ENCODE measurements at places on chromosomes 4 and X.

- no peak for DNase-seq
Observed at GRCh38 chr4:105994061-105994460, 98.8 kb downstream of the NPNT start.

DNA sequence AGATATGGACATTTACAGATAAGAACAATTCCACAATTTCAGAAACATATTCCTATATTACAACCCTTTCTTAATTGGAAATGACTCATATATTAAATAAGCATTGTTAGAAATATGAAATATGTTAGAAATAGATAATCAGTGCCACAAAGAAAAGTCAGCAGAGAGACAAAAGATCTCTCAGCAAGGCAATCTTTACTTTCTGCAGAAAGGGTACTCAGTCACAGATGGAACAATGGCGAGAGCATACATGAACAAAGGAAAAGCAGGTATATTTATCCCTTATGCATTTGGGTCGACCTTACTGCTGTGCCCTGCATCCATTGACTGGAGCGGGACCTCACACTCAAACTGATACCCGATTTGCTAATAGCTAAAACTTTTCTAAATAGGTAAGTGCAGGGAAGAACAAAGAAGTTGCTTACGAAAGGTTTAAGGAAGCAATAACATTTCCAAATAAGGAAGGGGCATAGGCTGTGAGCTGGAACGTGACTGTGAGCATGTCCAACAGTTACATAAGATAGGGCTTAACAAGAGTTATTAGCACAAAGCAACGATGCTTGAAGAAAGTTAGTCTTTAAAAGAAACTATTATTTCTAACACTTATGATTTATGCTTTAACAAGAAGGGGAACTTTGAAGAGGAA, 40.8 kb downstream of the MGARP start:
- no peak for DNase-seq

DNA sequence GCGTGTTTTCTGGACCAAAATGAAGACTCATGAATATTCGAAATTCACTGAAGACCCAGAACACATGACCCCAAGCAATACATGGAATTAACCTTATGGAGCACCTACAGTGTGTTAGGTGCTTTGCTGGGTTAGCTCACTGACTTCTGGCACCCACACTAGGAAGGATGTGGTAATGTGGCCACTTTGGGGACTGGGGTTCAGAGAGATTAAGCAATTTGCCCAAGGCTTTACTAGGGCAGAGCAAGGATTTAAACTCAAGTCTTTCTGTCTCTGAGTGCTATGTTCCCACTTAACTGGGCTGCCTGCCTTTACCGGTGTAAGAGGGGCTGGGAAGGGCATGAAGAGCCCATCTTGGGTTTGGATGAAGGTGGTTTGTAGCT, 162.0 kb upstream of the ATP6AP2 start:
- peak; percentile 74 for DNase-seq

- peak; percentile 54 for DNase-seq
Observed at GRCh38 chrX:149648932-149649331, 17.3 kb upstream of the TMEM185A start.

DNA sequence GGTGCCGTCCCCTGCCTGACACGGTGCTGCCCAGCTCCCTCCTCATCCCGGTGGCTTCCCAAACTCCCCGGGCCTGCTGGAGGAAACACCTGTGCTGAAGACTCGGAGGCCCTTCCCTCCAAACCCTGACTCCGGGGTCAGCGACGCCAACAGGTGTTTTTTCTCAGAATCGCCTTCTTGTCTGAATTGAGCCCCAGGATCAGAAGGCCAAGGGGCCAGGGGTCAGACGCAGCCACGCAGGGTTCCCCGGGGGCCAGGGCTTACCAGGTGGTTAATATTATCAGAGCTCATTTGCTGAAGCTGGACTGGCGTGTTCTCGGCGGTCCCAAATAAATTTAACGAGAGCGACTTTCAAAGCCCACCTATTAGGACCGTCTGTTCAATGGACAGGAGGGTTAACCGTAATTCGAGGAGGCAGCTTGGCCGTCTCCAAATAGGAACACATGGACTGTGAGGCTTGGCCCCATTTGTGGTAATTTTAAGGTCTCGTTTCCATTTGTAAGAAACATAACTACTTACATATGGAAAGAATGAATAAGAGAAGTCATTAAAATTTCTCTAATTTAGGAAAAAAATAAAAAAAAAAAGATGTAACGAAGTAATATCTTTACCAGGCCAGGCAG, 239.3 kb downstream of the CRLF2 start:
- no peak for DNase-seq

- DNase-seq, result peak; percentile 66
Observed at GRCh38 chr4:184293552-184293951, 75.9 kb upstream of the ENPP6 start.

DNA sequence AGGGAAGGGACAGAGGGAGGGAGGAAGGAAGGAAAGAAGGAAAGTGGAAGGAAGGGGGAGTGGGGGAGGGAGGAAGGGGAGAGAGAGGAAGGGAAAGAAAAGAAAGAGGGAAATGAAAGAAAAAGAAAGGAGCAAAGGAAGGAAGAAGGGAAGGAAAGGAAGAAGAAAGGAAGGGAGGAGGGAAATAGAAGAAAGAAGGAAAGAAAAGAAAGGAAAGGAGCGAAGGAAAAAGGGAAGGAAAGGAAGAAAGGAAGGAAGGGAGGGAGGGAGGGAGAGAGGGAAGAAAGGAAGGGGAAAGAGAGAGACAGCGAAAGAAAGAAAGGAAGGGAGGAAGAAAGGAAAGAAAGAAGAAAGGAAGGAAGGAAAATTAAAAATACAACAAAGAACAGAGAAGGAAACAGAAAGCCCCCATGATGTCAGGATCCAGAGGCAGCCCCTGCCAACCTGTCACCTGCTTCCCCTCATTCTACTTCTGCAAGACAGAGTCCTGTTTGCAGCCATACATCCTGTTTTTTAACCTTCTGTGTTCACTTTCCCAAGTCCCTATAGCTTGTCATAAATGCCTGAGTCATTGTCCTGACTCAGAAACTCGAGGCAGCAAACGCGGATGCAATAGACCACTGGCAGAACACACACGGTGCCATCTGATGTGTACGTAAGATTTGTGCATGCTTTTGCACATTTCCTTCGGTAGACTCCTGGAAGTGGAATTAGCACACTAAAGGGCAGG, 77.0 kb upstream of the C4orf50 start:
- no peak for DNase-seq

DNA sequence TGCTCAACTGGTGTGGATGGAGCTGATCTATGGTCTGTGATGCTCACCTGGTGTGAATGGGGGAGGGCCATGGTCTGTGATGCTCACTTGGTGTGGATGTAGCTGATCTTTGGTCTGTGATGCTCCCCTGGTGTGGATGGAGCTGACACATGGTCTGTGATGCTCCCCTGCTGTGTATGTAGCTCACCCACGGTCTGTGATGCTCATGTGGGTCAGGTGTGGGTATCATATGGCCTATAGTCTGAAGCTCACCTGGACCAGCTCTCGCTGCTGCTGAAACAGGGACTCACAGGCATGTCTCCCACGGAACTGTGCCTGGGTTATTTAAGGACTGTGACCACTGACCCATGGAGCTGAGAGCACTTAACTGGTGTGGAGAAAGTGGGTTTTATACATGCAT, 109.7 kb downstream of the CRLF2 start:
- no peak for DNase-seq

DNA sequence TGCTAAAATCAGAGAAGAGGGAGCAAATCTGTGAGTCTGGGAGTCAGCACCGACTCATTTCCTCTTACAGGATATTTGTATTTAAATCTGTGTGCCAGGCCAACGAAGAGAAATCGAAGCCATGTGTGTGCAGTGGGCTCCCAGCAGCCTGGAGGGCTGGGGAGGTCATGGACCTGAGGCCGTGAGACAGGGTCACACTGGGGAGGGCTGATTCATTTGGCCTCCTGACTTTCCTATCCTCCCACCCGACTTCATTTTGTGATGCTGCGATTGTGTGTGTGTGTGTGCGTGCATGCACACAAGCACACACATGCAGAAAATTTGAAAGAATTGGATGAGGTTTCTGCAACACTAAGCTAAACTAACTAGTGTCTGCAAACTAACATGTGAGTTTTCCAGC, 48.7 kb upstream of the STX18 start:
- no peak for DNase-seq

Measured in activated CD4-positive, alpha-beta T cell treated with anti-CD3 and anti-CD28 coated beads, Interleukin-2, amount 10 ng/mL, durations not matched to agents 24 days and 14 days (primary cell).